Upper lobe of left lung (tissue), 6 donors: ENCODE measurements at places on chromosomes 1 and 21.

- DNase-seq, result no peak
These were observed 40.7 kb downstream of the PLEKHA6 start for GRCh38 chr1:204319027-204319426.

DNA sequence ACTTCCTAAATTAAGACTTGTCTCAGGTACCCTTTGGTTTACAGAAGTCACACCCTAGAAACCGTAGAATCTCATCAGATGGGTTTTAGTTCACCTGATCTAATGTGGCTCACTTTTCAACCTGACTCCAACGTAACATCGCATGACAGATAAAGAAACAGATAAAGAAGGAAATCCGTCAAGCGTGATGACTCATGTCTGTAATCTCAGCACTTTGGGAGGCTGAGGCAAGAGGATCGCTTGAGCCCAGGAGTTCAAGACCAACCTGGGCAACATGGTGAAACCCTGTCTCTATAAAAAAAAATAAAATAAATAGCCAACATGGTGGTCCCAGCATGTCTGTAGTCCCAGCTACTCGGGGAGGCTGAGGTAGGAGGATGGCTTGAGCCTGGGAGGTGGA is 97.3 kb downstream of the SPSB1 start:
- DNase-seq, result no peak

GRCh38 chr1:13781907-13782633 is 82.1 kb downstream of the PRDM2 start:
- no peak for DNase-seq

DNA sequence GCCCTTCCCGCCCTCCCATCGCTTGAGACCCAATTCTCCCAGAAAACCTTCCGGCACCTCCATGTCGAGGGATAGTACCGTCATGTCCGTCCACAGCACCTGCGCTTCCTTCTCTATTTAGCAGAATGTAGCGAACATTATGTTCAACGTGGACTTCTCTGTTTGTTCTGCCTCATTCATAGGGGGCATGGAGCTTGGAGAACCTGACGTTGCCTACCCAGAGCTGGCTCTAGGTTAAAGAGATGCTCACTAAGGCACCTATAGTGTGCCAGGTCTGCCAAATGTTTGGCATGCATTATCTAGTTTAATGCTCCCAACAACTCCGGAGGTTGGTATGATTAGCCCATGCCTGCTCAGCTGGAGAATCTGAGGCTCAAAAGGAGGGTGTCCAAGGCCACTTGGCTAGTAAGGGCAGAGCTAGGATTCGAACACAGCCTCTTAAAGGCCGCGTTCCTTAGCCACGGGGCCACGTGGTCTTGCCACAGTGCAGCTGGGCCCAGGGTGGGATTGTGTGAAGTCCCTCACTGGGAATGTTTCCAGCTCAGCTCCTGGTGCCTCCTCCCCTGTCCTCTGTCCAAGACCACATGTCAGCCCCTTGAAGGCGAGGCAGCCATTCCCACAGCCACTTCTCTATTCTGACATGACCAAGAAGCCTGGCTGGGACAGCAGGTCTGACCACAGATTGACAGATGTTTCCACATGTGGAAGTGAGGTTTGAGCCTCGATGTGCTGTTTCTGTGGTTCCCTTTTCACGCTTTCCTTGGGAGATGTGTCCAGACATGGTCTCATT is 57.8 kb downstream of the RUNX3 start:
- no peak for DNase-seq

DNA sequence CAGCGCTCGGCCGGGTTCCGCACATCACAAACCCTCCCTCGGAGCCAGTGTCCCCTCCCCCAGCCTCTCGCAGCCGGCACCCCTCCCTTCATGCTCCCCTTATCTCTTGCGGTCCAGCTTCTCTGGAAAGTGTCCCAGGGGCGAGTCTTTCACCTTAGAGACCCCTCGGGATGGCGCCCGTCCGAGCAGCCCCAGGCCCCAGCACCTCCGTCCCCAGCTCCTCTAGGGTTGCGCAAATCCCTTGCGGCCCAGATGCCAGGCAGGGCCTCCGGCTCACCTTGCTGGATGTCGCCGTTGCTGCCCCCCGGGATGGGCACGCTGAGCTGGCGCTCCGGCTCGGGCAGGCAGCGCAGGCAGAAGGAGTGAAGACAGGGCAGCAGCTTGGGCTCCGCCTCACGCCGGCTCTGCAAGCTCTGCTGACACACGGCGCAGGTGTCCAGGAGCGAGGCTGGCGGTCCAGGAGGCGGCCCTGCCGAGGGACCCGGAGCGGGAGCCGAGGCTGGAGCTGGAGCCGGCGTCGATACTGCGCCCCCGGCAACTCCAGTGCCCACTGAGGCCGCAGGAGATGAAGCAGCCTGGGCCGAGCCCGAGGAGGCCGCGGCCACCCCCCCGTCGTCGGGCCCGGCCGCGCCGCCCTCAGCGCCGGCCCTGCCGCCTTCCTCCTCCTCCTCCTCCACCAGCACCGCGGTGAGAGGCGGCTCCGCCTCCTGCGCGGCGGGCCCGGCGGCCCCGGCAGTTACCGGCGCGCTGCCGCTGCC is 550 bp downstream of the TRIM33 start:
- DNase-seq, result no peak

- DNase-seq, result no peak
These were observed 24.4 kb upstream of the PWP2 start for GRCh38 chr21:44082648-44083440.

DNA sequence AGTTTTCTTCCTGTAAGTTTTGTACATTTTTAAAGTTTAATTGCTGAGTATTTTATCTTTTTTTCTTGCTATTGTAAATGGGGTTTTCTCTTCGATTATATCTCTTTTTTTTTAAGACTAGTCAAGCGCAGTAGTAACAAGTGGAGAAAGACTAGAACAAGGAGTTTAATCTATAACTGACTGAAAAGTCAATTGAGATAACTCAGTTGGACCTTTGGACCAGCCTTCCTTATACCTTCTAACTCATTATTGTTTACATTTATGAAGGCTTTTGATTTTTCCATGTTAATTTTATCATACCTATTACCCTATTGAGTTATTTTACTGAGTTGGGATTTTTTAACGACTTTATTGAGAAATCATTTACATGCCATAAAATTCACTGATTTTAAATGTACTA is 81.2 kb downstream of the SMYD3 start:
- no peak for DNase-seq

GRCh38 chr21:44929242-44929798 is 8.6 kb upstream of the ITGB2 start:
- DNase-seq, result no peak

DNA sequence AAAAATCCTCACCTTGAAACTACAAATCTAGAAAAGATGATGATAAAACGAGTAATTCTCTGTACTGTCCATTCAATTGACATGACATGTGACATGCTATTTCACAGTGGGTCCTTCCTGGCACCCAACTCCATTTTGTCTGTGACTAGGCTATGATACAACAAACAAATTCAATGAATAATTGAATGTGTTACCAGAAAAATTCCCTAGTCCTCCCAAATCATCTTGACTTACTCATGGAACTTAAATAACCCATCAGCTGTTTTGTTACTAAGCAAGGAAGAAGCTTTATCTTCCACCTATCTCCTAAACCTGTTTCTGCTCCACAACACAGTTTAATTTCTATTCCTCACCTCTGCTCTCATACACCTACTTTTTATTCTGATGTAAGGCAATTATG is 30.4 kb downstream of the B3GALNT2 start:
- no peak for DNase-seq

GRCh38 chr1:85465786-85466134 is 801 bp upstream of the DDAH1 start:
- no peak for DNase-seq

GRCh38 chr1:16352842-16353535 is 709 bp upstream of the FBXO42 start:
- no peak for DNase-seq

DNA sequence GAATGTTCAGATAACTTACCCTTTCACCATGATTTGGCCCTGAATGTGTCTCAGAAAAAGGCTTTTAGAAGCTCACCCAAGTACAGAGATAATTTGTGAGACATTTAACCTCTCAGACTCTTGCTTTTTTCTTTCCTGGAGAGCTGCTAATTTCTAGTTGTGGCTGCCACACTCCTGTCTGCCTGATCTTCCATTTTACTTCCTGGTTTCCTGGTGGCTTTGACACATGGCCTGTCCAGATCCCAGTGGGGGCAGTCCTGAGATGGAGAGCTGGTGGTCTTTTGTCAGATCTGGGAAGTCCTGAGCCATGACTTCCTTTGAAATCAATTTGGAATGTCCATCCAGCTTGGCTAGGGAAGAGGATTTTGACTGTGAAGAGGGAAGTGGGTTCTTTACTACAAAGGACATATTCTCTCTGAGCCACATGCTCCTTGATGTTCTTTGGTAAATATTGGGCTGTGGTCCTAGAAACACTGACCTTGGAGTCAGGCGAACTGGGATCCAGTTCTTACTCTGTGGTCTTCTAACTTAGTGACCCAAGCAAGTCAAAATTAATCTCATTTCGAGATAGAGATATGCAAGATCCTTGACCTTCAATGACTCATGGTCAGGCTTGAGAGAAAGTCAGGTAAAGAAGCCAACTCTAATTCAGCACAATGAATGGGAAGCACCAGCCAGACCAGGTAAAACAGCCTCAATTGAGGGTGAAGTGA is 78.0 kb upstream of the HSD17B7 start:
- no peak for DNase-seq

- no peak for DNase-seq
These were observed 3.5 kb upstream of the ATP1B1 start for GRCh38 chr1:169103002-169103401.

DNA sequence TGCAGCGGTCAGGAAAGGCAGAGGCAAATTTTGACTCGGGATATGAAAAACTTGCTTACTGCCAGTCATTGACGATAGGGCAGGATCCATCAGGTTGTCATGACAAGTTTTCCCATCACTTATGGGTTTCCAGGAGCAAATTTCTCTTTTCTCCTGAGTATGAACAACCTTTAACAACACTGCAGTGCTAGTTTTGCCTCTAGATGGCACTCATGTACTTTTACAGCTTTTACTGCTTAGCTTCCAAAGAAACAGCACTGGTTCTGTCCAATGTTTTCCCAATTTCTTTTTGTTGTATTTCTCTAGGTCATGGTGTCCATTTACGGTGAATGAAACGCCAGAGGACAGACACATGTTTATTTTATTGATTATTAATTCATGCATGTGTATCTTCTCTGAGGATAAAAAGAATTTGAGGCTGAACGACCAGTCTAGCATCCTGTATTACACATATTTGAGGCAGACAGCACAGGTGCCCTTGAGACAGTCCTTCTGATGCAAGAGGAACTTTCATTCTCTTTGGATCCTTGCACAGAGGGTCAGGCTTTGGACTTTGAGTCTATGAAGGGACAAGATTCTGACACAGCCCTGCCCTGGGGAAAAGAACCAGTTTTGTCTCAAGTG is 112.3 kb upstream of the TRABD2B start:
- no peak for DNase-seq

GRCh38 chr21:36205962-36206361 is 49.3 kb downstream of the DOP1B start:
- no peak for DNase-seq

DNA sequence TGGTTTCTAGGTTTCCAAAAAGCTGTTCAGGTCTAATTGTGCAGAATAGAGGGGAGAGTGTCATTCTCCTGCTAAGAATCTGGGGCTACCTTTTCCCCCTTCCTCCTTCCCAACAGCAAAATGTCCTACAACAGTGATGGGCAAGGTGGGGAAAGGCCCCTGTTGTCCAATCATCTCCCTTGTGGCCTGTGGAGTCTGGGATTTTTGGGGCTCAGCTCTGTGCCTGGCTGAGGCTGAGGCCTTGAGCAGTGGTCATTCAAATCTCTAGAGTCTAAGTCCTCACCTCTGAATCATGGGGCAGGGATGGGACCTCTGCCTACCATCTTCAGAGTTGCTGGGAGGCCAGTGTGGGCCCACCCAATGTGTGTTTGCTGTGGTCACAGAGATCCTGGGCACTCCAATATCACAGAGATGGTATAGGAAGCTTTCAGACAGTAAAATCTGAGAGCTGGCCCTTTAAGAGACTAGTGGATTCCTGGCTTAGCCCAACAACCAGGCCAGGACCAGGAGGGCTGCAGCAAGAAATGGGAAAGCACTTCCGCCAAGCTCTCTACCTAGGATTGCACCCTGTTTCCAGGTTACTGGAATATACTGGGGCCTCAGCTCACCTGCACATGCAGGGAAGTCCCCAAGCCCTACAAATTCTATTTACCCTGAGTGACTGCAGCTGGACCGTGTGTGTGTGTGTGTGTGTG is 28.5 kb upstream of the TENT5C start:
- no peak for DNase-seq

DNA sequence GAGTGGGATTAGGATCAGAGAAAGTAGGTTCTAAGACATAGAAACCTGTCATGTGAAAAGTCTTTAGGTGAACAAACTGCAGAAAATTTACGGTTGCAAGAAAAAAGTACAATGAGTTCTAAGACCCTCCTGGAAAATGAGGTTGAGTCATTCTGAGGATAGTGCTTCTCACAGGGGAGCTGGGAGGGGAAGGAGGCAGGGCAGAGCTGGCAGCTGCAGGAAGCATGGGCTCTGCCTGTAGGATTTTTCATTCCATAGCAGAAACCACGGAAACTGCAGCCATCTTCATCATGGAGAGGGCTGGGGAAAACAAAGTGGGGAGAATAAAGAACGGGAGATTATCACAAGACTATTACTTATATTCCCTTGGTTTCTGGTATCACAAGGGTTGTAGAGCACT is 25.8 kb upstream of the THEM4 start:
- no peak for DNase-seq

DNA sequence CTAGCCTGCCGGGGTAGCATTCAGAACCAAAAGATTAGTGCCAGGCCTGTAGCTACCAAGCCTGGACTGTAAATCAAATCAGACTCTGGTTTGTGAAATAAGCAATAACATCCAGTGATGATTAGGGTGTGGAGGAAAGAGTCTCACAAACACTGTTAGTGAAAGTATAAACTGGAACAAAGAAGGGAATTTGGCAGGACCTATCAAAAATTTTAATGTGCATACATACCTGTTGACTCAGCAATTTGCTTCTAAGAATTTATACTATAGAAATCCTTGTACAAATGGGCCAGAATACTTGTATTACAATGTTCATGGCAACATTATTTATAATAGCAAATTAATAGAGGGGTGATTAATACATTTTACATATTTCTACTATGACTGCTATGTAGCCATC is 109.8 kb upstream of the WARS2 start:
- no peak for DNase-seq

DNA sequence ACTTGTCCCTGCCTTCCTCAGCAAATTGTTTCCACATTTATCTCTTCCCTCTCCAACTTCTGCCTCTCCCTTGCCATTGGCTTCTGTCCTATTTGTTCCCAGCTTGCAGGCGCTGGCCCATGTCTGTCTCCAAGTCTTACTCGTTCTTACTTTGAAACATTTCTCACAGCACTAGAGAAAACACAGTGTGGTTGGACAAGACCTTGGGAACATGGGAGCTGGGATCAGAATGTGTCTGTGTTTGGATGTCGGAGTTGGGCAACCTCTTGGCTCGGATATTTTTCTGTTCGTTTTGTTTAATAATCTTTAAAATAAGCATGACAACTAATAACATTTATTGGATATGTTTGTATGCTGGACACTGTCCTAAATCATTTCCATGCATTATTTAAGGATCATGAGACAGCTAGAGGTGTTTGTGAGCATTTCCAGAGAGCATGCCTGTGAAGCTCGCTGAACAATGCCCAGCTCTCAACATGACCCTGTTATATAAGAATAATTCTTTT is 5.9 kb upstream of the BRWD1 start:
- DNase-seq, result no peak

GRCh38 chr1:193431265-193431977 is 245.0 kb upstream of the B3GALT2 start:
- no peak for DNase-seq
